ENCODE measurements at places on chromosomes 2 and 18.

DNA sequence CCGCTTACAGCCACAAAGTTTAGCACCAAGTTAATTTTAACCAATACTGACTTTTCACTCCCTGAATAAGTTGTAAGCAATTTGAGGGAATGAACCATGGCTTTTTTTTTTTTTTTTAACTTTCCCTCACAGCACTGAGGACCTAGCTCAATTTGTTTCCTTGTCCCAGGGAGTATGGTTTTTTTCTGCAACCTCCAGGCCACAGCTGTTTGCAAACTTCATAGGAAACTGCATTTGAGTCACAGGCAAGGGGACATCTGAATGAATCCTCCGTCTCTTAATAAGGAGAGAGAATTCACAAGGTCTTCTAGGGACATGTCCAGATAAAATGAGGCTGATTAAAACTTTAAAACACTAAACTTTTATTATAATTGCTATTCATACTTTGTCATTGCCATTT, 181.5 kb downstream of the GFPT1 start:
- DNase-seq = no peak

- DNase-seq = no peak
These were observed 19.4 kb downstream of the KANSL3 start for GRCh38 chr2:96618596-96619283.

DNA sequence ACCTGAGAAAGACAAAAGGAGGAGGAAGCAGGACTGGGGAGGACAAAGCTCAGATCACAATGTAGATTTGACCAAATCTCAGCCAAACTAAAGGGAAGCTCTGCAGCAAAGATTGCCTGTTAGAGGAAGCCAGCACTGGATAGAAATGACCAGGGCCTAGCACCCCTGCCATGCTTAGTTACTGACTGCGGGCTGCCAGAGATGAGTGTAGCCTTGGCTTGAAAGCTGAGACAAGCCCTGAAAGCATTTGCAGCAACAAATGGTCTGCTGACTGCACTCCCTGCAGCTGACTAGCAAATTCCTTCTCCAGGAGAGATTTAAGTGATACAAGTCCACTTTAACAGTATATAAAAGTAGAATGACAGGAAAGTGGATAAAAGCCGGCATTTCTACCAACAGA, 140.9 kb upstream of the CRIM1 start:
- DNase-seq = no peak

- DNase-seq = no peak
These were observed 216.4 kb downstream of the LPIN1 start for GRCh38 chr2:11962707-11963328.
